Activated T-cell treated with anti-CD3 and anti-CD28 coated beads, Interleukin-2, amount 50 U/mL, for 4 hours (primary cell): ENCODE measurements at places on chromosomes 7 and 10. TPM values are rescaled to one million over a fixed set of nuclear protein-coding genes. Genes with fewer than 3 reads are reported as not detected.

The NODAL gene
- total RNA-seq = not detected

The UMAD1 gene
- 13.9 TPM for total RNA-seq

The NEBL gene
- 0.24 TPM for total RNA-seq

The MUC12 gene
- total RNA-seq = 0.19 TPM

The KLF14 gene
- not detected for total RNA-seq

The PALD1 gene
- 1.3 TPM for total RNA-seq

The PKD2L1 gene
- total RNA-seq = not detected

The CH25H gene
- total RNA-seq = 0.61 TPM

- DNase-seq = no peak
These were observed 7.4 kb downstream of the VSTM4 start for GRCh38 chr10:49107887-49108267.

GRCh38 chr10:128097783-128098182, 28.4 kb downstream of the MKI67 start:
- DNase-seq = no peak

DNA sequence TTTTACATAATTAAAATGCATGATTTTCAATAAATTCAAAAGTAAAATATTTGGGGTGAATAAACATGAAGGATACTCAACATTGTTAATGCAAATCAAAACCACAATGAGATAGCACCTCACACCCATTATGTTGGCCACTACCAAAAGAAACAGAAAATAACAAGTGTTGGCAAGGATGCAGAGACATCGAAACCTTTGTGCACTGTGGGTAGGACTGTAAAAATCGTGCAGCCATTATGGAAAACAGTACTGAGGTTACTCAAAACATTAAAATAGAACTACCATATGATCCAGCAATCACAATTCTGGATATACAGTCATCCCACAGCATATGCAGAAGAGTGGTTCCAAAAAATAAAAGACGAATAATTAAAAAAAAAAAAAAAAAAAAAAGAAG, 13.1 kb downstream of the EZH2 start:
- no peak for DNase-seq

DNA sequence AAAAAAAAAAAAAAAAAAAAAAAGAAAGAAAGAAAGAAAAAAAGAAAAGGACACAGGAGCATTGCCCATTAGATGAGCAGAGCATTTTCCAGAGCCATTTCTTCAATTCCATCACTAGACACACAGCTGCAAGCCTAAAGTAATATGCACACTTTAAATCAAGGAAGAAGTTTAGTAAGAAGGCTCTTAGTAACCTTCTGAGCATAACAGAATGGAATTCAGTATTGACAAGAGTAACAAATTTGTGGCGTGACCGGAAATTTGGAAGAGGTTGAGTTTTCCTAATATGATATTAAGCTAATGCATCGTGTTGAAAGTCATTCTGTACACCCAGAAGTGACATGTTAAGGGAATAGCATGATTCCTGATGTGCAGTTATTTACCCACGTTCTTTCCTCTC, 35.3 kb downstream of the SMURF1 start:
- no peak for DNase-seq

DNA sequence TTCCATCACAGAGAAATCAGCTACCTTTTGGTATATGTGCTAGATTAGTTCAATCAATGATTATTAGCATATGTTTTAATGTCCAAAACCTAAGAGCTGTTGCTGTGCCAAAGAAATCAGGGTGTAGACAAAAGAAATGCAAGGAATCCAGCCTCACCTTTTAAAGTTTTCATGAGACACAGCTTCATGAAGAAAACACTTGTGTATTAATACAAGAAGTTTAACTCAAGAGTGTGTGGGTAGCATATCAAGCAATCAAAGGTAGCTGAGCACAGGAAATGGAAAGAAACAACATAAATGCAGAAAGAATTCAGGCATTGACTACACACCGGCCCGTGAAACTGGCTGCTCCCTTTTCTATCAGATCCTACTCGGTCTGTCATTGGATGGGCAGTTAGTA, 76.0 kb upstream of the CAV2 start:
- no peak for DNase-seq

DNA sequence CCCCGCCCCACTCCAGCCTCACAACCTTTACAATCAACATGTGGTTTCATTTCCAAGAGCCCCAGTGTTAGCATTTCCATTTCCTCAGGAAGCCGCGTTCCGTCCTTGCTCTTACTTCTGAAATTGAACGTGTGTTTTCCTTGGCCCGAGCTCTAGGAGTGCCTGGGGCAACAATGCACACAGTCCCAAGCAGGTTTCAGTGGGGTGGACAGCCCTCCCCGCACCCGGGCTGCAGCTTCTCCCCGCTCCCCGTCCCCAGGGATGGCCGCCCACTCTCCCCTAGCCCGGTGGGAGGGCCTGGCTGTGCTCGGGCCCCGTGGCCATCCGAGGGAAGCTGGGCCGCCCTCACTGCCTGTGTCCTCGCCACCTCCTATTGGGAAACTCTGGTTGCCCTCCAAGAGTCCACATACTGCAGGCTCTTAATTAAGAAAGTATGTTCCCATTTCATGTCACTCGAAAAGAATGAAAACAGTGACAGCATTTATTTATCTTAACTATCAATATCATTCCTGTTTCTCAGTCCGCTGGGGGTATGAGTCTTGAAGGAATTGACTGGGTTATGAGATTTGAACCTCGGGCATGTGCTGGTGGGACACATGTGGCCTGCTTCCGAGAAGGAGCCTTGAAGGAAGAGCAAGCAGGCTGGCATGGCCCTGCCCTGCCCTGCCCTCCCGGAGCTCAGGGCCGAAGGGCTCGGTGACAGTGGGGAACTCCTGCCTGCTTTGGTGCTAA, 163.8 kb downstream of the GRK5 start:
- no peak for DNase-seq

- DNase-seq = no peak
These were observed 16.0 kb downstream of the HDAC9 start for GRCh38 chr7:18511351-18512140.

GRCh38 chr10:5960070-5960972, 17.0 kb downstream of the IL15RA start:
- no peak for DNase-seq

DNA sequence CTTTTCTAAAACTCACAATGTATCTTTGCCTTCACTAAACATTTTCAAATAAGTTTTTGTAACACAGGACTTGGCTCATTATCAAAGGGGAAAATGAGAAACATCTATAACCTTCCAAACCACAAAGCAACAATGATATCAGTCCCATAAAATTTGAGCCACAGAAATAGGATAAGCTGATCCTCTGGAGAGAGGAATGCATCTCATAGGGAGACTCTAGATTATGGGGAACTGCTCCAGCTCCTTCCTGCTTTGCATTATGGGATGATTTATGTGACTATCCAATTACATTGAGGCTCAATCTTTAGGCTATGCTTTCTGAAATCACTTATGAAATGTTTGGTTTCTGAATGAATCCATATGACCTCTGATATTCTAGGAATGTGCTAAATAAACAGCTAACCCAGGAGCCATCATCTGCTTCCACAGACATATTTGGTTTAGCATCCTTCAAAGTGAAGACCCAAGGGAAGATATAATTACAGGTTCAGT, 70.4 kb downstream of the CUBN start:
- no peak for DNase-seq

DNA sequence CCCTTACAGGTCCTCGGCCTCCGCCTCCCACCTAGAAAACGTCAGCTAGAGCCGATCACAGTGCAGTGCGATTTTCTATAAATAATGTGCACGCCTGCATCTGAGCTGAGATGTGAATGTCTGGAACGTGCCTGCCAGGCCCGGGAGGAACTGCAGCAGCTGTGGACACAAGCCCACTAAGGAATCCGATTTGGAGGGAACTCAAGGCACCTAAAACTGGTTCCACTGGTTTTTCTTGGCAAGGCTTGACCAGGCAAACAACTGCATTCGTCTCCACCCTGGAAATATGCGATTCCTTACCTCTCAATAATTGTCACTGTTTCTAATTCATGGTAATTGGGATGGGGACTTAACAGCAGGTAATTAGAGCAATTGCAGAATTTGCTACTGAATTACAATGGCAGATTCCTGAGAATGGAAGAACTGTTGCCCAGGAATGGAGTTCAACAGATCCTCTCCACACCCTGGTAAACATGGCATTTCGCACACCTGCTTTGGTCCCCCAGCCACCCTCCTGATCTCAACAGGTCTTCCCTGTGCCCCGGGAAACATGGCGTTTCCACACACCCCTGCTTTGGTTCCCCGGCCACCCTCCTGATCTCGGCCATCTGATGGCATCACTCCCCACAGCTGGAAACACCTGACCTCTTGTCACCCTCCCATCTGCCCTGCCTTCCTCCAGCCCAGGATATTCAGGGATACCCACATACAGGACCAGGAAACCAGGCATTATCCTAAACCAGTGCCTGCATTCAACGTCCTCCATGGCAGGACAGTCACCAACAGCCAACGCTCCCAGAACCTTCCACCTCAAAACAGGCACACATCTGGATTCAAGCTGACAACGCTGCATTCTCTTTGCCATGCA, 76.0 kb downstream of the DIP2C start:
- no peak for DNase-seq

- no peak for DNase-seq
These were observed 33.4 kb upstream of the SLC39A12 start for GRCh38 chr10:17918187-17918903.

DNA sequence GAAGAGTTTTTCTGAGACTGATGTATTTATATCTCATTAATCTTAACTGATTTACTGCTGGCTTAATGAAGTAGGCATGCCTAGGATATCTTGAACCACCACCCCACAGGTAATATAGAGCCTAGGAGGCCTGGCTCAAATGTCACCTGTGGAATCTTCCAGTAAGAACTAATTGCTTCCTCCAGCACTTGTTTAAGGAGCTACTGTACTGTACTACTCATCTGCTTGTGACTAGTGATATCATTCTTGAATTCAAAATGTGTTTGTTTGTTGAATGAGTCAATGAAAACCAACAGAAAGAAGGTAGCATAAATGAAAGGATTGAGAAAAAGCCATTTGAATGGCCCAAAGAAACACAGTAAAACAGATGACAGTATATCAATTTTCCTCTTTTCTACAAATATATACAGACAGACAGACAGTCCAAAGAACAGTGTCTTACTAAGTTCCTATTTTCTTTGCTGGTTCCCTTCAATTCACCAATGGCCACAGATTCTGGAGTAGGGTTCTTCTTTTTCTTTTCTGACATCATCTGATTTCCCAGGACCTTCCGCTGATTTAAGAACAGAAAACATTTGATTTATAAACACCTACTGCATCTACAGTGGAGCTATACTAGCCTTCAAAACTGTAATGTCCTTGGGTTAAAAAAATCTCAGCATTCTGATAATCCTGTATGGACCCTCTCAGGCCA, 43.7 kb upstream of the SLIT1 start:
- no peak for DNase-seq

- DNase-seq = no peak
These were observed 33.2 kb downstream of the C7orf33 start for GRCh38 chr7:148623586-148624282.

- DNase-seq = no peak
These were observed 67.2 kb downstream of the CREB5 start for GRCh38 chr7:28479507-28479947.

- no peak for DNase-seq
These were observed 36.7 kb downstream of the BTBD16 start for GRCh38 chr10:122307669-122308416.

GRCh38 chr10:35089611-35090161, 455 bp downstream of the CUL2 start:
- DNase-seq = no peak

- no peak for DNase-seq
These were observed 30.1 kb upstream of the CNPY1 start for GRCh38 chr7:155576416-155576815.

DNA sequence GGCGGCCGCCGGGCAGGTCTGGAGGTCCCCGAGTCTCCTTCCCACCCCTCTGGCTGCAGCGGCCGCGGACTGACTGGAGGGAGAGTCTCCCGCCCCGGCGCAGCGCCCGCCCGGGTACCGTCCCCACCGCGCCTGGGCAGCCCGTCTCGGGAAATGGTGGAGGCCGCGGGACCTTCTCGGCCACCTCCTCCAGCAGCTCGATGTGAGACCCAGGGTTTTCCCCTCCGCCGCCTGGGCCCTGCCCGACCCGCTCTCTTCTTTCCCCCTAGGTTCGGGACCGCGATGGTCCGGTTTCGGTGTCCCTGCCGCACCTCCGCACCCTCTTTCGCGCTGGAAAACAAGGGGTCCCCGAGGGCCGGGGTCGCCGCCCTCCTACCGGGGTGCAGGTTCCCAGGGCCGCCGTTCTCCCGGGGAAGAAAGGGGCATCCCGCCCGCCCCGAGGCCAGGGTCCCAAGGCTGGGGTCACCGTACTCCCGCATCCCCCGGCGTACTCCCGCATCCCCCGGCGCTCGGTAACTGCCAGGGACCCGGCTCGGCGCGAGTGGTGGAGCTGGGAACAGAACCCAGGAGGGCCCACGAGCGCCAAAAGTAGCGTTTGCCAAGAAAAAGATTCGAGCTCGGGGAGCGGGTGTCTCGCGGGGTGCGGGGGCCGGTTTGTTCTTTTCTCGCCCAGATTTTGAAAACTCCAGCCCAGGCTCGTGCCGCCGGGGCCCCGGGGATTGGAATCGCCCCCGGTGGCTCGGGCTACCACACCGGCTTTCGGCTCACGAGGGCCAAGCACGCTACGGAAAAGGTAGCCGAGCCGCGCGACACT, 3.4 kb downstream of the TNRC18 start:
- no peak for DNase-seq

GRCh38 chr10:109871476-109871875, 51.8 kb downstream of the XPNPEP1 start:
- DNase-seq = no peak

- no peak for DNase-seq
These were observed 109.6 kb upstream of the FAM20C start for GRCh38 chr7:82757-83155.

DNA sequence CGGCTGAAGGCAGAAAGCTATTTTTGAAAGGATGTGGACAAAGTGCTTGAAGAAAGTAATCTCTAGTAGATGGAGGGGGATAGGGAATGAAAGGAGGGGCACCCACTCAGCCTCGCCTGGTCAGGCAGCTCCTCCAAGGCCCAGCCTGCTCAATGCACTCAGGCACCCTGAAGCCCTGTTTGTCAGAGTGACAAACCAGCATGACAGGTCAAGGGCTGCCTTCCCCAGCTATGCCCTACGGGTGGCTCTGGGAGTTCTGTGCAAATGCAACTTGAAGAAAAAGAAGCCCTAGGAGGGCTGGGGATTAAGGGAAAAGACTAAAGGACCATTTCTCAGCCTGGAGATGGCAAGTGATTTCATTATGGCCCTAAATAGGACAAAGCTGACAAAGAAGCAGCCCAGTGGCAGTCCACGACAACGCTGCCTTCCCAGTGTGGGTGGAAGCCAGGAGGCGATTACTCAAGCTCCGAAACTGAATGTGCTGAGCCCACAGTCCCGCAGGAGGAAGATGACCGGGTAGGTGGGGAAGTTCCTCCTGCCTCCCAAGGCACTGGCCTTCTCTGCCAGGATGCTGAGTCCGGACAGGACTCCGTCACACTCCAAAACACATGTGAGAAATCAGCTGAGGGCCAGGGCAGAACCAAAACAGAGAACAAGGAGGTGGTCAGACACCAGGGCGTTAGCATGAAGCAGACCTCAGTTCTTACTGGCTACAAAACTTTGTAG, 16.3 kb downstream of the LIPA start:
- DNase-seq = no peak
